ENCODE measurements at places on chromosomes 3 and 15.
A peak's percentile ranks its signal among the peaks of the same experiment; 100 is the strongest.

- no peak for DNase-seq
Measured at GRCh38 chr3:126509597-126510307, 7.8 kb downstream of the UROC1 start.

- no peak for DNase-seq
Measured at GRCh38 chr15:59292442-59293151, 80.1 kb downstream of the MYO1E start.

DNA sequence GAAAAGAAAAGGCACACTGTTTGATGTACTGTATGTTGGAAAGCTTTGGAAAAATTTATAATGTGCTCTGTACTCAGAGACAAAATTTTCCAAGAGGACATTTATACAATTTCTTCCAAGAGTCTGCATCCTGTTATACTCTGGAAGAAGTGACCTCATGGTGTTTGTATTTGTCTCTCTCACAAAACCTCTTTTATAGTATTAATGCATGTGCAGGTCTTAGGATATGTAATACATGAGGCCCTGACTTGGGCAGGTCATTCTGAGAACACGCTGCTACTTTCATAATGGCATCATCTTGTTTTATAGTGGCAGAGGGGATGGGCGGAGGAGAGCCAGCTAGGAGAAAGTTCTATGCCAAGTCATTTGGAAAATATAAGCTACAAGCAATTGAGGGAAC is 72.0 kb upstream of the P3H2 start:
- no peak for DNase-seq

- DNase-seq, result no peak
Measured at GRCh38 chr3:67635257-67635656, 19.2 kb downstream of the SUCLG2 start.

DNA sequence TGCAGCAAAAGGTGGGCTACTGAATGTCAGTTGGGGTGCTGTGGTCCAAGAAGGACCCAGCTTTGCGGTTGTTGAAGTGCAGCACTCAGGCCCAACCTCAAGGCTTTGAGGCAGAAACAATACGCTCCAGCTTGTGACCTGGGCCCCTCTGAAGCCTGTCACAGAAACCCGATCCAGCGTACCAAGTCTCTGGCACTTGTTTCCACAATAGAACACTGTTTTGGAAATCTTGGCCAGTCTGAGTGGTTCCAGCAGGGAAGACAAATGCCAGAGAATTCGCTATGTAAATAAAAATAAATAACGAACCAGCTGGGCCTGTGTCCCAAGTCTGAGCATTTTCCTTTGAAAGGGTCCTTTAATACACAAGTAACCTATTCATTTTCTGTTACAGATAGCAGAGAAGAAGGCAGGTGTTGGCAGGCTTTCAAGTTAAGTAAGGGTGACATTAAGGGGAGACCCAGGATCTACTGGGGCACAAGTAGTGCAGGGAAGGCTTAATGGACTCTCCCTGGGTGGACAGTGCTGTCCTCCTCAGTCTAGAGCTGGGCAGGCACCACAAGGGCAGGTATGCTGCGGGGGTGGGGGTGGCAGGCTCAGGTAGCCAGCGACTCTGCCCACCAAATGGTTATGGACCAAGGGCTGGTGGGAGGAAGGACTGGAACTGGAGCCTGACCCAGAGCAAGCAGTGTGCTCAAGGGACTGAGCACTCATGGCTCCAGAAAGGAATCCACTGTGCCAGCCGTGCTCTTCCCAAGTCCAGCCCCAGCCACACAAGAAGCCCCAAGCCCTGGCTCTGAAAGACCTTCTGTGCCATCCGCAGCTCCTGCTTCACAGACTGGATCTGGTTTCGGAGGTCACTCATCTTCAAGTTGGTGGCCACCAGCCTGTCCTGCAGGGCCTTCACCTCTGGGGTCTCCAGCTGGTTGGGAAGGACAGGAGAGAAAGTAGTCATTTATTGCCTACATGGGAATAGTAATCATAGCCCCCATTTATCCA is 26.3 kb downstream of the CCDC13 start:
- DNase-seq, result no peak

DNA sequence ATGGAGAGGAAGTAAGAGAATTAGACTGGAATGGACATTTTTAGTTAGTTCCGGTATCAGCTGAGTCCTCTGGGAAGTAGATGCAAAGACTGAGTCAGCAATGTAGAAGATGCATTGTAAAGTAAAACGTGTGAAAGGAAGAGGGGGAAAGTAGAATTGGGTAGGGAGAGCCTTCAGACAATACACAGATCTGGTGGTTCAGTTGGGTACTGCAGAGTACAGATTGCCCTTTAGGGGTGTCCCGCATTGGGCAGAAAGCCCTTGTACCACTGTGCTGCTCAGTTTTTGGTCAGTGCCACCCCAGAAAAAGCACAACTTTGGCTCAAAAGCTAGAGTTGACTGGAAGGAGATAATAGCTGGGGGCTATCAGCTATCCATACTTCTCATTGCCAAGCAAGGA is 247.4 kb downstream of the KBTBD8 start:
- no peak for DNase-seq

- DNase-seq, result no peak
Measured at GRCh38 chr15:62241135-62241770, 76.2 kb upstream of the C2CD4B start.

GRCh38 chr15:62749036-62749815 is 293.3 kb upstream of the TPM1 start:
- no peak for DNase-seq

DNA sequence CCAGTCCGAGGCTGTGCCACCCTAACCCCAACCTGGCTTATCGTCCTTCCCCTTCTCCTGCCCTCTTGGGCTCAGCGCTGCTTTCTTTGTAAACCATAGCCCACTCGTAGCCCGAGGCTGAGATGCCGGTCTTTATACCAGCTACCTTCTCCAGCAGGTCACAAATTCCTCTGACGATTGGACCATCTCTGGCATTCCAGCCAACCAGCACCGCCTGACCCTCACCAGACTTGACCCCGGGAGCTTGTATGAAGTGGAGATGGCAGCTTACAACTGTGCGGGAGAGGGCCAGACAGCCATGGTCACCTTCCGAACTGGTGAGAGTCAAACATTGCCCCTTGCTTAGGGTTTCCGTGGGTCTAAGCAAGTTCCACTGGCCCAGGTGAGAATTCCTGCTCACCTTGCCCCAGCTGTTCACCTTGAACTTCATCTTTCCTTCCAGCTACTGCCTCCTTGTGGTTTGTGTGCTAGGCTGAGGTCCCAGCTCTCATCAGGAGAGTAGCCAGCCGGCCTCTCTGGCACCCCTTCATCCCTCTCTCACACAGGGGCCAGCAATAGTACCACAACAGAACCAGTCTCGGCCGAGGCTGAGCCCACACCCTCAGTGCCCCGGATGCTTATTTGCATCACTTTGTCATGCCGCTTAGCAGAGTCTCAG is 66.7 kb downstream of the BOC start:
- peak; percentile 43 for DNase-seq

- DNase-seq, result no peak
Measured at GRCh38 chr3:121491683-121492320, 54.0 kb downstream of the POLQ start.
